ENCODE measurements at places on chromosomes 5 and 9.

- no peak for DNase-seq
Observed at GRCh38 chr9:70011366-70011765, 32.3 kb upstream of the MAMDC2 start.

DNA sequence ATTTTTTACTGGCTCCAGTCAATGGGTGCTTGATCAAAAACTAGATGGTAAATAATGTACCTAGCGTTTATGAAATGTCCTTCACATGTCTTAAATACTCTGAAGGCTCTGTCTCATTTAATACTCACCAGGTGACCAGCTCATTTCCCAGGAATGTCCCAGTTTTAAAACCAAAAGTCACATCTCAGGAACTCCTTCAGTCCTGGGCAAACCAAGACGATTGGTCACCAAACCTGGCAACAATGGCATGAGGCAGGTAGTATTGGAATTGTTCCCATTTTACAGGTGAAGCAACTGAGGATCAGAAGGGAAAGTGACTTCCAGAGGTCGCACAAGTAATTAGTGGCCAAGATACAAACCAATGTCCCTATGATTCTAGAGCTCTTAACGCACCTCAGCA is 27.7 kb downstream of the SMIM23 start:
- no peak for DNase-seq

DNA sequence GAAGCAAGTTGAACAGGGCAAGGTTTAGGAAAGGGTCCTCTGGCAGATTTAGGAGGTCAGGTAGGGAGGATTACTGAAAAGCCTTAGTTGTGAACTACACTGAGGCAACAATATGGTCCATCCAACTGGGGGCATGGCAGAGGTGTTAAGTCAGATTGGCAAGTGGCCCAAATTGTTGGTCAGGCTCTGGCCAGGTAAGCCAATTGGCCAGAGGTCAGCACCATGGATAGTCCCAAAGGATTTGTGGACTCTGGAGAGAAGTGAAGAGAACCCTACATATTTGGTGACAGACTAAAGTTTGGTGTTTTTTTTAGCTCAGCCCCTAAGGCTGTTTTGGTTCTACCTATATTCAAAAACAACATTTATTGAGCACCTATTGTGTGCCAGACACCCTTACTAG is 39.1 kb upstream of the RASGRF2 start:
- no peak for DNase-seq

DNA sequence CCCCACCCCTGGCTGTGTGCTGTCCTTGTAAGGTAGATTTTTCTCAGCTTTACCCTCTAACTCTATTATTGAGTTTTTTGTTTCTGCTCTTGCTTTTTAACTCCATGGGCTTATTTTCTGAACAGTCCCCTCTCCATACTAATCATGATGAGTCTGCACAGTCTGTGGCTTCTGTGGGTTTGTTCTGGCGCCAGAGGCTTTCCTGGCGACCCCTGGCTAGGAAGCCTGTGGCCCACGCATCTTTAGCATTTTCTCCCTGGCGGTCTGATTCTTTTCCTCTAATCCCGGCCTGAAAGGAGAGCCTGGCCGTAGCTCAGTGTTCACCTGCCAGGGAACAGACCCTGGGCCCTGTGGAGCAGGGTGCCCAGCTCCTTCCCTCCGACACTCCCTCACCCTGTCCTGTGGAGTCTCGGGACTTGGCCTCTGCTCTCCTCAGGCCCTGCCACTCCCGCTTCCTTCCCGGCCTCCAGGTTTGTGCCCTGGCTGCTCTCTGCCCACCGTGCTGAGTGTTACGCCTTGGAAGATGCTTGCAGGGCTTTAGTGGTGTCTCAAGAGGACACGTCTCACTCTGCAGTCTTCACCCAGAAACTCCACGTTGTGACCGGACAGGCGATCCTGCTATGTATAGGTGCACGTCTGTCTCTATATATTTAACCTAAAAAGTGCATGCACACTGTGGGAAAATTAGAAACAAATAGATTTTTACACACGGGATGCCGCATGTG is 31.7 kb upstream of the LRRC14B start:
- peak; percentile 24 for DNase-seq

DNA sequence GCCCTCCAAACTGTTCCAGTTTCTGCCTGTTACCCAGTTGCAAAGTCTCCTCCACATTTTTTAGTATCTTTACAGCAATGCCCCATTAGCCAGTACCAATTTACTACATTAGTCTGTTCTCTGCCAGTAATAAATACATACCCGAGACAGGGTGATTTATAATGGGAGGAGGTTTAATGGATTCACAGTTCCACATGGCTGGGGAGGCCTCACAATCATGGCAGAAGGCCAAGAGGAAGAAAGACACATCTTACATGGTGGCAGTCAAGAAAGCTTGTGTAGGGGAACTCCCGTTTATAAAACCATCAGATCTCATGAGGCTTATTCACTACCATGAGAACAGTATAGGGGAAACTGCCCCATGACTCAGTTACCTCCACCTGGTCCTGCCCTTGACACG is 600.7 kb upstream of the CDH6 start:
- DNase-seq: no peak

DNA sequence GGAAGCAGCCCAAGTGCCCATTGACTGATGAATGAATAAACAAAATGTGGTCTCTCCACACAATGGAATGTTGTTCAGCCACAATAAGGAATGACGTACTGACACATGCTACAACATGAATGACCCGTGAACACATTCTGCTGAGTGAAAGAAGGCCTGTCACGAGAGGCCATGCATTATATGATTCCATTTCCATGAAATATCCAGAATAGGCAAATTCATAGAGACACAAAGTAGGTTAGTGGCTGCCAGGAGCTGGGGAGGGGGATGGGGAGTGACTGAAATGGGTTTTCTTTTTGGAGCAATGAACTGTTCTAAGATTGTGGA is 41.4 kb downstream of the BICD2 start:
- DNase-seq: no peak

DNA sequence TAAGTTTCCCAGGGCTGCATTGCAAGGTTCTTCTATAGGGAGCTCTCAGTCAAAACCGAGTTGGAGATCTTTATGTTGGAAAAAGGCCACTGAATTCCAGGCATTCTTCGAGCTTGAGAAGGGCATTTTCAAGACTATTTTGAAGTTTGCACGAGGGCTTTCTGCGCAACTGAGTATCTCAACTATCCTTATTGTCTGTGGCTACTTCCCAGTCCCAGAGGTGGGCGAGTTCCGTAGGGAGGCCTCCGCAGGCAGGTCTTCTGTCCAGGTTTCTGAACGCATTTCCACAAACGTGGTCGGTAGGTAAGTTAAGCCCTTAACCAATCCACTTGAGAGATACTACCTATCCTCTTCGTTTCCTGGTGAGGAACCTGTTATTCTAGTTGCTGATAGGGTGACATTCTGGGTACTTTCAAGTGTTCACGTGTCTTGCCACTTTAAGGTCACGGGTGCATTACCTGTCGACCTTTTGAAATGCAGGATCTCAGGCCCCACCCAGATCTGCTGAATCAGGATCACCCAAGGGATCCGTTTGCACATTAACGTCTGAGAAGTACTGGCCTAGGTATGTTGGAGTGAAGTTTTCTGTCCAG is 51.4 kb upstream of the TJP2 start:
- DNase-seq: peak; percentile 88

- DNase-seq: peak; percentile 42
Observed at GRCh38 chr5:57366744-57367143, 115.9 kb downstream of the ACTBL2 start.

GRCh38 chr5:33608344-33609041 is 167.7 kb downstream of the TARS1 start:
- no peak for DNase-seq

- no peak for DNase-seq
Observed at GRCh38 chr9:102309379-102309778, 570.9 kb upstream of the GRIN3A start.

DNA sequence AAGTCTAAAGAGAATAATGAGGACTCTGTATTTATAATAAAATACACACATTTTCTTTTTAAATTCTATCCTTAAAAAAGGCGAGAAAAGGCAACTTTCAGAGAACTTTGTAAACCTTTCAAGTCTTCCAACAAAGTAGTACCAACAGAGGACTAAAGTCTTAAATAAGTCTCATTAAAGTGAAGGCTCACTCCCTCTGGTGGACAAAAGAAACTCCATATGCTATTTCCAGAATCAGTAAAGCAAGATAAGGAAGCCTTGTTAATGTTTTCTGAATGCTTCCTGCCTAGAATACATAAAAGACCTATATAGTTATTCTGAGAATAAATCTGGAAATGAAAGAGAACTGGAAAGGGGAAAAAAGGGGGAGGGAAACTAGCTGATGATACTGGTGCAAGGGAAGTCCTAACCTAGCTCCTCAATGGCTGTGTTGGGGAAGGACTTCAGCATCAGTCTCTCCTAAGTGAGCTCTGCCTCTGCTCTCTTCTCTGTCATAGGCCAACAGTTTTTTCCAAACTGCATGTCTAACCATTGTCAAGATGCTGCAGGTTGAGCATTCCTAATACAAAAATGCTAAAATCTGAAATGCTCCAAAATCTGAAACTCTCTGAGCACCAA is 7.2 kb downstream of the HMGCS1 start:
- DNase-seq: peak; percentile 77

DNA sequence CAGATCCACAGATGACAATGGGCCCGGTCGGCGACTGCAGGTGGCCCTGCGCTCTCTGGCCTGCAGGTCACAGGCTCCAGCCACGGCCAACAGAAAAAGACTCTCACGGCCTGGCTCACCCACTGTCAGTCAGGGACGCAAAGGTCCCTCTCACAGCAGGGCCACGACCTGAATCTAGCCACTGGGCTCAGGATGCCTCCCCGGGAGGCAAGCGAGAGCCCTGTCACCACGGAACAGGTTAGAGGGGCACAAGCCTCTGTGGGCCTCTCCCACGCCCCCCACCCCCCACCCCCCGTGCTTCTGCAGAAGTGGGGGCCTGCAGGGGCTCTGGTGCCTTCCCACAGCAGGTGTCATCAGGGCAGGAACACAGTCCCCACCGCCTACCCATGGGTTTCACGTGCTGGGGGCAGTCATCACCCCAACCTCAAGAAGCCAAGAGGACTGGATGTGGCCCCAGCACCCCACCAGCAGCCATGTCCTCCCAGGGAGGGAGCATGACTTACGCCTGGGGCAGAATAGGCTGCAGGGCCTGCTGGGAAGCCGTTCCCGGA is 17.3 kb upstream of the EGFL7 start:
- no peak for DNase-seq

GRCh38 chr5:93916872-93917271 is 175.5 kb upstream of the POU5F2 start:
- no peak for DNase-seq

DNA sequence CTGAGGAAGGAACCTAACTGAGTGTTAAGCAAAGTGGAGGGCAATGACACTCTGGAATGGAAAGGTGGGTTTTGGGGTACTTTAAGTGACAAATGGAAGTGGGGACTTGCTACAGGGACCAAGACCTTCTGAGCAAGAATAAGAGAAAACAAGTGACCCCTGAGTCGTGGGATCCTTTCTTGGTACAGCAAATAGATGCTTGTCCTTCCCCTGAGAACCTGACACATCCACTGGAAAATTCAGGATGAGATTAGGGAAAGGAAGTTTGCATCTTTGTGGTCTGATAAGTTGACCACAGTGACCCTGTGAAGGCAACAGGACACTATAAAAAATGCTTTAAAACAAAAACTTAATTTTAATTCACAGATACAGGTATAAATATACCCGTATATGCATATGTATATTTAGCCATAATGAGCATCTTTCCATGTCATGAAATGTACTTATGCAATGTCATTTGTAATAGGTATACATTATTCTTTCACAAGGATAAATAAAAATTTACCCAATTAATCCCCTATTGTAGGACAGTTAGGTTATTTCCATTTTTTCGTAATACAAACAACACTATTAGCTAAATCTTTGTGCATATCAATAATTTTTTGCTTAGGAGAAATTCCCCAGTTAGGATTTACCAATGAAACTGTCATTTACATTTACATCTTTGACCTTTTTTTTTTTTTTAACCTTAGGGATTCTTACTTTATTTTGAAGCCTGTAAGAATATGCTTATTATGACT is 2.0 kb upstream of the IRF1 start:
- no peak for DNase-seq

DNA sequence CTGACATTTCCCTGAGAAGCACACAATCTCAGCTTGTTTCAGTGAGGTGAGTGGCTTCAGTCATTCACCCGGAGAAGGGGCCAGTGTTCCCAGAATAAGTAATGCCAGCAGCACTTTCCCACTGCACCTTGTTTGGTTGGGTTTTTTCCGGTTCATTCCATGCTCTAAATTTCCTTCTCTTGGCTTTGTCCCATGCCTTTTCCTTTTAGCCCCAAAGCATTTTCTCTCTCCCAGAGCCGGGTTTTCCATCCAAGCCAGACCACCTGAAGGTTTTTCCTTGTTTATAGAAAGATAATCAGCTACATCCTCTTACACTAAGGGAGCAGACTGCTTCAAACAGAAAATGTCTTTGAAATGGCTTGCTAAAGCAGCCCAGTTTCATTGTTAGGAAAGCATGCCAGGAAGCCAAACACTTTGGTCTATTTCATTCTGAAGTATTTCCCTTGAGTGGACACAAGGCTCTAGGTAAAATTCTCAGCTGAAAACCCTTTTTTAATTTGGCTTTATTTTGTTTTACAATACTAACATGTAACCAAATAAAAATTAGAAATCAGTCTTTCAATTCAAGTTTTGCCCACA is 501.6 kb downstream of the DTWD2 start:
- DNase-seq: no peak

DNA sequence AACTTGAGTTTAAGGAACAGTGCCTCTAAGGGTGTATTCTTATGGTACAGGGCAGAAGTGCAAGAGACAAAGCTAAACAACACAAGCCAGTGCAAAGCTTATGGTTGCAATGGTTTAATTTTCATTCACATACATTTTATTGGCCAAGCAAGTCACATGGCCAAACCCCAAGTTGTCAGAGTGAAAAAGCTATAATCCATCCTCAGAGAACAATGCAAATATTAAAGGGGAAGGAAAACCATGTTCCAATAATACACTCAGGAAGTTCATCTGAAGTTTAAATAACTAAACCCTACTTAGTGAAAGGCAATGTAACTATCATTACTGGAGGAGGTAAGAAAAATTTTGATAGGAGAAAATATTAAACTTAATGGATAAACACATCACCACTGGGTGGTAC is 26.6 kb upstream of the TLR4 start:
- DNase-seq: no peak

DNA sequence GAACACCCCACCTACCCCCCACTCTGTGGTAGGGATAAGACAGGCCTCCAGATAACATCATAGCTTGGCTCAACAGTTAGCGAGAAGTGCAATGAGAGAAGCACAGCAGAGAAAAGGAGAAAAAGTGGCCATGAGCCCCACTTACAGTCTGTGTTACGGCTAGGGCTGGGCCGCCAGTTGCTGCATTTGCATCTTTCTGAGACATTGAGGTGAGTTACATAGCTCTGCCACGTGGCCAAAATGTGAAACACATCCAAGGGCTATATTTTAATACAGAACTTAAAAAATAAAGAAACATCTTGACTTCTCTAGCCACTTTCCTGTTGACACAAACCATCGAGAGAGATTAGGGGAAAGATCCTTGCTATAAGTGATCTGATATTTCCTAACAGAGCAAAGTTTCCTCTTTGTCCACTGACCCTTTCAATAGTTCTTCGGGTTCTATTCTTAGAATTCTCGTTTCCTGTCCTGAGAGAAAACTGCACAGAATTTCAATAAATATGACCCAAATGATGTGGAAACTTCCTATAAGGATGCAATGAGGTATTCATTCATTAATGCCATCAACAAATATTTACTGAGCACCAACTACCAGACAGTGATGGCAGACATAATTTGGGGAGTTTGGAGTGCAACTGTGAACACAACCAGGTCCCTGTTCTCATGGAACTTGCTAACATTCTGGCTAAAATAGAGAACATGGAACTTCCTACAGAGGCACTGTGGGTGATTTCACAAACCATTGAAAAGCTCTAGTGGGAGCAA is 3.2 kb upstream of the TLE4 start:
- DNase-seq: no peak

- DNase-seq: no peak
Observed at GRCh38 chr9:82308836-82309235, 320.3 kb downstream of the SPATA31D1 start.

All from fibroblast of pulmonary artery (primary cell).